ENCODE measurements at places on chromosomes 13 and 19. TPM values are rescaled to one million over a fixed set of nuclear protein-coding genes. Genes with fewer than 3 reads are reported as not detected.

- DNase-seq, result no peak
- H3K27ac ChIP-seq, result no peak overlapping the region
- no peak overlapping the region for H3K4me3 ChIP-seq
- no peaks in the 10 kb centered on the region for H3K36me3 ChIP-seq
Measured at GRCh38 chr13:27839809-27840467, 47.7 kb downstream of the GSX1 start.

- H3K36me3 ChIP-seq, result peaks cover 8% of the 10 kb centered on the region
- DNase-seq, result peak; percentile 88
- no peak overlapping the region for H3K27ac ChIP-seq
- H3K27me3 ChIP-seq, result peaks cover 6% of the 10 kb centered on the region
- peaks cover 27% of the 10 kb centered on the region for H3K4me1 ChIP-seq
Measured at GRCh38 chr13:52455677-52456041, 381 bp downstream of the CKAP2 start.

Gene NLRP4
- total RNA-seq, result not detected

DNA sequence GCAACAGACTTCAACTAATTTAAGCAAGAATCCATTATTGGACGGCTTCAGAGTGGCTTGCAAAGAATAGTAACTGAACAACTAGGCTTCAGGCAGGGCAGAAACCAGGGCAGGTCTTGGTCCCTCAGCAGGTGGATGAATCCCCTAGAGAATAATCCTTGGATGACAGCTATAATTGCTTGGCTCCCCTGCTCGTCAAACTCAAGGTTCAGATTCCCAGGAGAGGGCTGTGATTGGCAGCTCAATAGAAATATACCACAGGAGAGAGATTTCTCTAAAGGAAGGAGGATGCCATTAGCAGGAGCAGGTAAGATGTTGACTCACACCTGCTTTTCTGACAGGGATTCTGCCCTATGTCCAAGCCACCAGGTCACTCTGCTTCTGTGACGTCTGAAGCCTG lies 89.6 kb upstream of the PCDH8 start:
- H3K4me1 ChIP-seq, result no peaks in the 10 kb centered on the region
- no peak overlapping the region for H3K27ac ChIP-seq
- H3K27me3 ChIP-seq, result peaks cover 2% of the 10 kb centered on the region
- DNase-seq, result no peak

DNA sequence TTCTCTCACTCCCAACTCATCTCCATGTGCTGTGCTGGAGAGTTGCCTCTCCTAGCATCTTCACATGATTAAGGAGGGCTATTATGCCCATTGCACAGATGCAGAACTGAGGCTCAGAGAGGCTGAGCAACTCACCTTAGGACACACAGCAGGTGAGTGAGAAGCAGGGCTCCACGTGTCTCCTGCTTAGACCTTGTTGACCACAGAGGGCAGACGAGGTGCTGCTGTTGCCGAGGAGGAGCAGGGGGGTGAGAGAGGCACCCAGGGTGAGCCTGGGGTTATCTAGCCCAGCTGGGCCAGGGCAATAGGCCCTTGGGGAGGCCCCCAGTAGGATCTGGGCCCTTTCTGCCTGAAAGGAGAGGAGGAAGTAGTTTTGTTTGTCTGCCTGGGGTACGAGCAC lies 2.4 kb upstream of the HSH2D start:
- H3K4me3 ChIP-seq, result no peak overlapping the region
- no peak for DNase-seq
- peaks cover under 1% of the 10 kb centered on the region for H3K36me3 ChIP-seq
- H3K27me3 ChIP-seq, result peaks cover 5% of the 10 kb centered on the region
- peaks cover 4% of the 10 kb centered on the region for H3K4me1 ChIP-seq

DNA sequence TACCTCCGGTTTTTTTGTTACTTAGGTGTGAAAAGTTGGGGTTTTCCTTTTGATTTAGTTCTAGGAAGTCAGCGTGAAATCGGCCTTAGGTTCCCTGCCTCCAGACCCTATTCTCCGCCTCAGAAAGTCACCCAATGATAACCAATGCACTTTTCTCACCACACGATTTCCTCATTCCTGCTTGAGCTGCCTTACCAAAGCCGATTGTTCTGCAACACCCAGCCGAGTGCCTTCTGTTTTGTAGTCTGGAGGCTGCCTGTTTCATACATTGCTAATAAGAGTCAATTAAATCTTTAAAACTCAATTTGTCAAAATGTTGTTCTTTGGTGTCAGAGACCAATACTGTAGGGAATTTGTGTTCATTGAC lies 39.7 kb downstream of the GJA3 start:
- peaks cover 7% of the 10 kb centered on the region for H3K4me1 ChIP-seq
- no peaks in the 10 kb centered on the region for H3K36me3 ChIP-seq
- peaks cover 2% of the 10 kb centered on the region for H3K27me3 ChIP-seq
- no peak overlapping the region for H3K27ac ChIP-seq
- DNase-seq, result no peak

Gene CERS1
- total RNA-seq, result 15.7 TPM

Gene IGFL1
- total RNA-seq, result not detected

GRCh38 chr19:34429553-34429952 lies 1.4 kb downstream of the UBA2 start:
- H3K27ac ChIP-seq, result no peak overlapping the region
- H3K4me3 ChIP-seq, result peak overlapping the region; percentile 98
- H3K36me3 ChIP-seq, result peaks cover 7% of the 10 kb centered on the region
- peaks cover 17% of the 10 kb centered on the region for H3K4me1 ChIP-seq
- DNase-seq, result no peak

- H3K4me1 ChIP-seq, result peaks cover 4% of the 10 kb centered on the region
- no peak overlapping the region for H3K27ac ChIP-seq
- H3K36me3 ChIP-seq, result no peaks in the 10 kb centered on the region
- DNase-seq, result no peak
- H3K4me3 ChIP-seq, result no peak overlapping the region
Measured at GRCh38 chr13:79776531-79777295, 295.8 kb downstream of the NDFIP2 start.

Gene TYROBP
- not detected for total RNA-seq

Gene NKPD1
- total RNA-seq, result 0.67 TPM

- peaks cover 1% of the 10 kb centered on the region for H3K27me3 ChIP-seq
- H3K4me1 ChIP-seq, result no peaks in the 10 kb centered on the region
- H3K27ac ChIP-seq, result no peak overlapping the region
Measured at GRCh38 chr13:51883226-51883600, 21.4 kb downstream of the CCDC70 start.

Gene RASA3
- 34.0 TPM for total RNA-seq

DNA sequence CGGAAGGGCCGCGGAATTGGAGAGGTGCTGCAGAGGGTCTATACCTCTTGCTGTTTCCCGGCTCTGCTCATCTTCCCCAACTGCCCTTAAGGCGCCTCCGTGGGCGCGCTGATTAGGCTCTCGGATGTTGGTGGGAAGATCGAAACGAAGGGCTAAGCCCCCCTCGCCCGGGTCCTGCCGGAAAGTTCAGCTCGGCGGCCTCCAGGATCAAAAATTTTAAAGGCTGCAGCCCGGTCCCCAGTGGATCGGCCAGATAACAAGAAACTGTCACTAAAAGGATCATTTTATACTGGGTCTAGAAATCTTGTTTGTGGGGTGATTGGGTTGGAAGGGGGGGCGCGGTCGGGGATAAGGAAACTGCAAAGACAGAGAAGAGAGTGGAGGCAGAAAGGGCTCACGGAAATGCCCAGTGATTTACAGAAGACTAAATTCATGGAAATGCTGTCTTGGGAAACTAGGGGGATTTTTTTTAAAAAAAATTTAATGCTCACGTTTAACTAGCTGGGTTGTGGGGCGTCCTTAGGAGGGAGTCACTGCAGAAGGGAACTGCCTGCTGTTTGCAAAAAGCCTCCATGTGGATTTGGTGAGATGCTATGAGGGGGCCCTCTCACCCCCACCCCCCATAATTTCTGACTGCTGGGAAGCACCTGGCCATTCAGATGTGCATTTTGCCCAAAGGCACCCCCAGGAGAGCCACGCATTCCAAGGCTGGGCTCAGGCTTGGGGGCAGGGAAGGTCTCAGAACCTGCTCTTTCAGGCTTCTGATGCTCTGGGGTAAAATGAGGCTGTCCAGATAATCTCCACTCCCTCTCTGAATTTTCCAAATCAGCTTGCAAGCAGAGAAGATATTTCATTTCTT lies 7.7 kb downstream of the CDX2 start:
- DNase-seq, result peak; percentile 21
- no peak overlapping the region for H3K27ac ChIP-seq
- H3K4me3 ChIP-seq, result no peak overlapping the region
- H3K27me3 ChIP-seq, result peaks cover 41% of the 10 kb centered on the region

GRCh38 chr19:7519361-7520130 lies 2.9 kb upstream of the MCOLN1 start:
- peak overlapping the region; percentile 51 for H3K4me3 ChIP-seq
- peaks cover 23% of the 10 kb centered on the region for H3K36me3 ChIP-seq
- H3K4me1 ChIP-seq, result peaks cover 20% of the 10 kb centered on the region
- no peak overlapping the region for H3K27ac ChIP-seq

Gene OR7C1
- not detected for total RNA-seq

DNA sequence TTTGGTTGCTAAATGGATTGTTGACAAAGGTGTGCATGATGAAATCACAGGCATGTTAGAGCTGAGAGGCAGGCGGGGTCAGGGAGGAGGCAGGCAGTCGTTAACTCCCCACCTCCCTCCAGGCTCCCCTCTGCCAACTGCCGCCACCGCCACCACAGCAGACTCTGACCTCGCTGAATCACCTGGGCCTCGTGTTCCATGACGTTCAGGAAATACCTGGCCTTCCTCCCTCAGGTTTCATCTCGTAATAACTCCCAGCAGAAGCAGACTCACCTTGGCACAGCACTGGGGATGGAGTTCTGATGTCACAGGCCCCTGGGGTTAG lies 198.5 kb downstream of the KATNAL1 start:
- no peaks in the 10 kb centered on the region for H3K36me3 ChIP-seq
- H3K4me1 ChIP-seq, result peaks cover 32% of the 10 kb centered on the region
- H3K27ac ChIP-seq, result no peak overlapping the region
- H3K27me3 ChIP-seq, result peaks cover 5% of the 10 kb centered on the region

- H3K27me3 ChIP-seq, result peaks cover 1% of the 10 kb centered on the region
- no peaks in the 10 kb centered on the region for H3K36me3 ChIP-seq
- DNase-seq, result no peak
- H3K4me3 ChIP-seq, result no peak overlapping the region
Measured at GRCh38 chr19:29881386-29881785, 60.7 kb upstream of the URI1 start.

DNA sequence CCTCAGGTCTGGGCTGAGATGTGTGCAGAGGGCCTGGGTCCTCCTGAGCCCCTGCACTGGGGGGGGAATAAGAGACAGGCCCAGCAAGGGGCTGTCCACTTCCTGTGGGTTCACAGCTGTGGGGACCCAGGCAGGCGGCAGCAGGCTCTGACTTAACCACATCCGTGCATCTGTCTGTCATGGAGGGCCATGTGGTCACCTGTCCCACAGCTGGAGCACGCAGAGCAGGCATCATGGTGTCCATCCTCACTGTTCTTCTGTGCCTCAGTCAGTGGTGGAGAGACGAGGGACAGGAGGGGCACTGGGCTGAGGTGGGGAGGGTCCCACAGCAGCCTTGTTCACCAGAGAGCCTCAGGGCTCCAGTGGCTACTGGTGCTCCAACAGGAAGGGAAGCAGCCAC lies 16.3 kb upstream of the KIR3DL3 start:
- DNase-seq, result no peak
- H3K36me3 ChIP-seq, result peaks cover 20% of the 10 kb centered on the region
- H3K4me3 ChIP-seq, result no peak overlapping the region
- no peaks in the 10 kb centered on the region for H3K4me1 ChIP-seq
- no peak overlapping the region for H3K27ac ChIP-seq

Gene ZNF728
- not detected for total RNA-seq

DNA sequence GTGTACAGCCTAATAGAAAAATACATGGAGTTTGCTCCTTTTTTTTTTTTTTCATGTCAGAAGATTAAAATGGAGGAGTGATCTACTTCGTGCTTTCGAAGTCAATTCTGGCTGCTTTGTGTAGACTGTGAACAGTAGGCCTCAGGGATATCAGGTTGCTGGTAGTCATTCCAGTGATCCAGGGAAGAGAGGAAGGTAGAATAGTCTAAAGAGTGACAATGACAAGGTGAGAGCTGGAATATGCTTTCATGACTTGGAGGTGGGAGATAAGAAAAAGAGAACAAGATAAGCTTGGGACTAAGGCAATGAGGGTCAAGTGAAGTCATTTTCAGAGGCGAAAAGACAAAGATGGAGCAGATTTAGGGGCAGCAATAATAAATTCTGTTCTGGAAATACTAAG lies 111.3 kb upstream of the MIR17HG start:
- no peak overlapping the region for H3K27ac ChIP-seq
- H3K4me1 ChIP-seq, result no peaks in the 10 kb centered on the region
- no peaks in the 10 kb centered on the region for H3K36me3 ChIP-seq
- DNase-seq, result no peak
- no peak overlapping the region for H3K4me3 ChIP-seq

GRCh38 chr19:56678205-56678604 lies 6.6 kb upstream of the ZNF835 start:
- H3K27me3 ChIP-seq, result no peaks in the 10 kb centered on the region
- no peak overlapping the region for H3K4me3 ChIP-seq
- no peak overlapping the region for H3K27ac ChIP-seq
- H3K4me1 ChIP-seq, result no peaks in the 10 kb centered on the region

- H3K27me3 ChIP-seq, result no peaks in the 10 kb centered on the region
- H3K4me1 ChIP-seq, result no peaks in the 10 kb centered on the region
- peaks cover 14% of the 10 kb centered on the region for H3K36me3 ChIP-seq
- no peak overlapping the region for H3K27ac ChIP-seq
- no peak overlapping the region for H3K4me3 ChIP-seq
- DNase-seq, result no peak
Measured at GRCh38 chr13:45492538-45492937, 27.8 kb downstream of the COG3 start.

Gene IGFLR1
- total RNA-seq, result 3.2 TPM

DNA sequence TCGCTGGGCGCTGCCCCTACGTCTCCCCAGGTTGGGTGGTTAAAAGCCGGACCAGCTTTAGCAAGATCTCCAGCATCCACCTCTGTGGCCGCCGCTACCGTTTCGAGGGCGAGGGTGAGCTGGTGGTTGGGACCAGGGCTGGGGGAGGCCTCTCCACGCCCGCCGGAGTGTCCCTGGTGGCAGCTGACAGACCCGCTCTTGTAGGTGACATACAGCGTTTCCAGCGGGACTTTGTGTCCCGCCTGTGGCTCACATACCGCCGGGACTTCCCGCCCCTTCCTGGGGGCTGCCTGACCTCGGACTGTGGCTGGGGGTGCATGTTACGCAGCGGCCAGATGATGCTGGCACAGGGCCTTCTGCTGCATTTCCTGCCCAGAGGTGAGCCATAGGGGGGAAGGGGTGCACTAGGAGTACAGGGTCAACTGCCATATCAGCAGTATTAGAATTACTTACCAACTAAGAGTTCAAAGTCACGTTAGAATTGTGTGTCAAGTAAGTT lies 1.1 kb downstream of the ATG4D start:
- peaks cover 4% of the 10 kb centered on the region for H3K27me3 ChIP-seq
- peaks cover 3% of the 10 kb centered on the region for H3K4me1 ChIP-seq
- peak overlapping the region; percentile 92 for H3K4me3 ChIP-seq
- H3K36me3 ChIP-seq, result no peaks in the 10 kb centered on the region
- DNase-seq, result no peak

GRCh38 chr19:5342573-5343201 lies 2.1 kb upstream of the PTPRS start:
- H3K27ac ChIP-seq, result no peak overlapping the region

Data from endothelial cell (in vitro differentiated cells).